ENCODE measurements at places on chromosomes 7 and 10.

DNA sequence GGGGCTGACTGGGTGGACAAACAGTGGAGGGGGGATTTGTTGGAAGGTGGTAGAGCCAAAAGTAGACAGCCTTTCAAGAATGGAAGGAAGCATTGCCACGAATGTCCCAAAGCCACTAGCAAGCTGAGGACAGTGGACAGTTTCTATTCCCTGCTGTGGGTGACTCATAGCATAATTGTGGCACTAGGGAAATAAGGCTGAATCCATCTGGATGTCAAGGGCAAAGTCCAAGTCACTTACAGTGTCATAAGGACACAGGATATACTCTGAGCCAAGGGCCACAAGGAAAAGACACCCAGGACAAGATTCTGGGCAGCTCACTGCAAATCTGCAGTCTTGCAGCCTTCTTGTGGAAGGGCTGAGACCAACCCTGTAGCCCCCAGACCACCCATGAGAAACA, 79.7 kb downstream of the FRMPD2 start:
- H3K27me3 ChIP-seq = no peaks in the 10 kb centered on the region
- H3K36me3 ChIP-seq = no peaks in the 10 kb centered on the region
- no peak for DNase-seq
- H3K4me3 ChIP-seq = no peak overlapping the region
- no peak overlapping the region for H3K27ac ChIP-seq

DNA sequence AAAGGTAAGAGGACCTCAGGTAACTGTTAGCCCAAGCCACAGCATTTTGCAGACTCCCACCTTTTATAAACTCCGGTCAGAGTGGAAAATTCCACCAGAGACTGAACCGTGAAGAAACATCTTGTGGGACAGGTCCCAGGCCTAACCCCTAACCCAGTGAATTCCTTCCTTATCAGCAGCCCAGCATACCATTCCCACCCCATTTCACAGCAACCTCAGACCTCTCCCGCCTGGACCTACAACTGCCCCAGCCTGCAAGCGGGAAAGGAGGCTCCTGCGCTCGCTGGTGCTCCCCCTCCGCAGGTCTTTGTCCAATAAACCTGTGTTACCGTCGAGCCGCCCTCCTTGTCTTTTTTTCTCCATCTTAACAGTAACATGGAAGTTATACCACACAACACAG, 736.6 kb downstream of the MAGI2 start:
- no peaks in the 10 kb centered on the region for H3K27me3 ChIP-seq
- no peak for DNase-seq
- no peaks in the 10 kb centered on the region for H3K36me3 ChIP-seq
- no peak overlapping the region for H3K27ac ChIP-seq
- H3K4me3 ChIP-seq = no peak overlapping the region

GRCh38 chr10:103542764-103543616, 49.5 kb downstream of the NEURL1 start:
- H3K4me3 ChIP-seq = peak overlapping the region; percentile 46
- no peaks in the 10 kb centered on the region for H3K27me3 ChIP-seq
- peak; percentile 62 for DNase-seq
- no peak overlapping the region for H3K27ac ChIP-seq

DNA sequence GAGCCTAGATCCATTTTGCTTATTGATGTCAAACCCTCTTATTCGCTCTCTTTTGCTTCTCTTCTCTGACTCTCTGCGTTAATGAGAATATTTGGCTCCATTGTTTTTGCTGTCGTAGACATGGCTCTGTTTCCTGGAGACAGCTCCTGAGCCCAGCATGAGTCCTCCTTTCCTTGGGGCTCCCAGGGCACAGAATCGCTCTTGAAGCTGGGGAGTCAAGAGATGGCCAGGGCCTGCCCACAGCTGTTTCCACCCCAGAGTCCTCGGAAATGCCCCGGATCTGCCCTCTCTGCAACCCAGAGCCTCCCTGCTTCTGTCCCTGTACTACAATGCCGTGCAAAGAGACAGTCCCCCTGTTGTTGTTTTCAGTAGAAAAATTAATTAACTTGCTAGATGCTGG, 566.7 kb upstream of the FOXK1 start:
- no peaks in the 10 kb centered on the region for H3K27me3 ChIP-seq
- H3K27ac ChIP-seq = no peak overlapping the region
- H3K36me3 ChIP-seq = peaks cover 17% of the 10 kb centered on the region

DNA sequence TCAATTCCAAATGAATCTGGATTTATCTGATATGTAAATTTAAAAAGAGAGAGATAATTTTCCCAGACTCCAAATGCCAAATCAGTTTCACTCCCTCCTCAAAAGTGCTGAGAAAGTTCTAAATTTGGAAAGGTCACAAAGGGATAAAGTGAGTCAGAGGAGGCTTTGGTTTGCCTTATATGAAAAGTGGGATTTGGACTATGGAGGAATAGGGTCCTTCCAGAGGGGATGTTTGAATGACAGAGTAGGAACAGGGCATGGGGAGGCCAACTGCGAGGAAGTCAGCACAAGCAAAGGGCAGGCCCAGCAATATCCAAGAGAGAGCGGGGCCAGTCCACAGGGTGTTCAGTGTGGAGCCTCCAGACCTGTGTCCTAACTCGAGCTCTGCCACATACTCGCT, 9.8 kb upstream of the FAS start:
- peak overlapping the region; percentile 94 for H3K27ac ChIP-seq
- no peaks in the 10 kb centered on the region for H3K27me3 ChIP-seq
- H3K36me3 ChIP-seq = no peaks in the 10 kb centered on the region
- DNase-seq = no peak
- peaks cover 58% of the 10 kb centered on the region for H3K4me1 ChIP-seq
- peak overlapping the region; percentile 9 for H3K4me3 ChIP-seq

DNA sequence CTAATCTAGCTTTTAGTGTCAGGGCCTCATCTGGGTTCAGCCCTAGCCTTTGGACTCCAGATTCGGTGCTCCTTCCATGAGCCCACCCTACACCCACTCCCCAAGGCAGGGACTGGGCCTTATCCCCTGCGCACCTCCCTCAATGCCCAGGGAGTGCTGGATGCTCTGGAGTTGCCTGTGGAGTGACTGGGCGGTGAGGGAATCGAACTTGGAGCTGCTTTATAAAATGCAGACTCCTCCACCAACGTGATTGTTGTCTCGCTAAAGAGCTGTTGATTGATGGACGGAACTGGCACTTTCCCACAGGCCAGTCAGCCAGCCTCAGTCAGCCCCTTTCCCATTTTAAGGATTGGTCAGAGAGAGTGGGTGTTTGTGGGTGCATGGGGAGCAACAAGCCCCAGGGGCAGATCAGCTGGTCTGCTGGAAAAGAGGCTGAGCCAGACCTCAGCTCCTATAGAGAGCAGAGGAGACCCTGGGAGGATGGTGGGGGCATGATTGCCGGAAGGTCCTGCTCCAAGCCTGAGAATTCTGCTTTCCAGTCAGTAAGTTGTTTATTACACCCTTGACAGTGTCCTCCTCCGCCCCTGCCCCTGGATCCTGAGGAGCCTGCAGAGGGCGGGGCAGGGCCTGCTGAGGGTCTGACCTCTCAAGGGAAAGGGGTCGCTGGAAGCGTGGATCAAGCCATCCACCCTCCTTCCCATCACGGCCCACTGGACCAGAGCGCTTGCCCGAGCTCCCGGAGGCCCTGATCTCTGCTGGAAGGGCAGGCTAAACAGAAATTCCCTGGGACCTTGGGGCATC, 16.7 kb downstream of the UNC5B start:
- peaks cover 4% of the 10 kb centered on the region for H3K4me1 ChIP-seq
- no peaks in the 10 kb centered on the region for H3K27me3 ChIP-seq

DNA sequence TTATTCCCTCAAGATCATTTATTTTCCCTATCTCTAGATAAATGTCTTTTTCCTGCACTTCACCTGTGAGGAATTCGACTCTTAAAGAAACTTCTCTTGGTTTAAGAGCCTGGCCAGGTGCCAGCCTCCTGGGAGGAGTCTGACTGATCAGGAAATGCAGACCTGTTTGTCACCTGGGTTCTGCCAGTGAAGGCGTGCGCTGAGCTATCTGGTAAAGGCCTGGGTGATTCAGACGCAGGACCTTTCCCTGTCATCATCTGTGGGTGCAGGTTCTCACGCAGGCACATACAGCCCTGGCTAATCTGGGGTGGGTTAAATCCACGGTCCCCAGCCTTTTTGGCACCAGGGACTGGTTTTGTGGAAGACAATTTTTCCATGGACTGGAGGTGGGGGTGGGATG, 65.3 kb upstream of the AQP1 start:
- no peak for DNase-seq
- H3K27me3 ChIP-seq = no peaks in the 10 kb centered on the region
- H3K4me3 ChIP-seq = no peak overlapping the region
- H3K36me3 ChIP-seq = no peaks in the 10 kb centered on the region
- H3K27ac ChIP-seq = peak overlapping the region; percentile 91

GRCh38 chr7:102993718-102994029, 80.9 kb downstream of the LRRC17 start:
- H3K27me3 ChIP-seq = no peaks in the 10 kb centered on the region
- H3K4me3 ChIP-seq = no peak overlapping the region
- no peak for DNase-seq
- peaks cover 41% of the 10 kb centered on the region for H3K4me1 ChIP-seq
- H3K27ac ChIP-seq = peak overlapping the region; percentile 92

DNA sequence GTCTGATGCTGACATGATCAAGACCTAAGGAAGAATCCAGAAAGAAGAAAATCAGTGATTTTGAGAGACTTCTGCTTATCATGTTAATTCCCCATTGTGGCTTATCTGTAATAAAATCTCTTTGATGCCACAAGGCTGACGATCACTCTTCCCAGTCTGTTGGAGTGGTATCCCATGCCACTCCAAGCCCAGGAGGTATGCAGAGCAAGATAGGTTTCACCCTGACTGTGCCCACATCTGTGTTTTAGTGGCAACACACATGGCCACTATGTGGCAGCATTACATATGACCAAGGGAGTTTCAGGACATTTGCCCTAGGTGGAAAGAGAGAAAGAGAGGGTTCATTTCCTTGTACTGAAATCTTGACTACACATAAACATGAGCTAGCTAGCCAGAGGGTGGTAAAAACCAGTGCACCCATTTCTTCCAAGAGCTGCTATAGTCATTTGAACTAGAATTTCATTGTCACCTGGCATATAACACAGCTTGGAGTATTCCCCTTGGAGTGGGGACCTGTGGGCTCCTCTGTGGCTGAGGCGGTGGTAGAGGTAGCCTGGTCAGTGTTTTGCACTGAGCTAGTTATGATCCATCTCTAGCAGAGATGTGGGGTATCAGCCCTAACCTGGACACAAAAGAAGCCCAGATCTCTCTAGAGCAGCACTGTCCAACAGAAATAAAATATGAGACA, 20.8 kb downstream of the LAMB4 start:
- H3K4me3 ChIP-seq = no peak overlapping the region
- no peaks in the 10 kb centered on the region for H3K36me3 ChIP-seq
- H3K4me1 ChIP-seq = no peaks in the 10 kb centered on the region
- no peak for DNase-seq

GRCh38 chr7:87512906-87513305, 37.4 kb upstream of the ABCB4 start:
- H3K36me3 ChIP-seq = no peaks in the 10 kb centered on the region
- no peak overlapping the region for H3K4me3 ChIP-seq
- H3K4me1 ChIP-seq = no peaks in the 10 kb centered on the region
- no peak for DNase-seq

- no peaks in the 10 kb centered on the region for H3K36me3 ChIP-seq
- peak; percentile 13 for DNase-seq
- H3K4me1 ChIP-seq = no peaks in the 10 kb centered on the region
- H3K27me3 ChIP-seq = no peaks in the 10 kb centered on the region
These were observed 407.8 kb upstream of the FOXK1 start for GRCh38 chr7:4274286-4274685.

DNA sequence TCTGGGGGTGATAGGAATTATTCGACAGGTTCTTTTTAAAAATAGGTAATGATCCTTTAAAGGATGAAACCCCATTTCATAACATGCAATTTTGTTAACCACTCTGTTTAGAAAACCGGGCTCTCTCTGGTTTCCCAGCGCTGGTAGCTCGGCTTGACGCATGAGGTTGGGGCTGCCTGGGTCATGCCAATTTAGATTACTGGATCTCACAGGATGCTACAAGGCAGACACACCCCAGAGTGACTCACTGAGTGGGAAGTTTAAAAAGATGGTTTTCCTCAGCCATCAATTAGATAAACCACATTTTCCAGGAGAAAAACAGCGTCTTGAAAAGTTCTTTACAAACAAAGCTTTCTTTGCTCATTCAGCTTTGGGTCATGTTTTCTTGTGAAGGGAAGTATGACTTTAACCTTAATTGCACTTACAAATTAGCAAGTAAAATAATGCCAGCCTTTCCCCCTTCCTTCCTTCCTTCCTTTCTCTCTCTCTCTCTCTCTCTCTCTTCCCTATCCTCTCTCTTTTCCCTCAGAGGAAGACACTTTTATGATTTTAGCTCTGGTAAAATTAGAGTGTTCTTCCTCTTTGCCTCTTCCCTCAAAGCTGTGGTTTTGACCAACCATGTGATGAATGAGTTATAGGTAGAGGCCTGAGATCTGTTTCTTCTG, 99.8 kb downstream of the EPDR1 start:
- DNase-seq = no peak
- H3K4me3 ChIP-seq = no peak overlapping the region
- H3K27me3 ChIP-seq = no peaks in the 10 kb centered on the region
- H3K4me1 ChIP-seq = no peaks in the 10 kb centered on the region

DNA sequence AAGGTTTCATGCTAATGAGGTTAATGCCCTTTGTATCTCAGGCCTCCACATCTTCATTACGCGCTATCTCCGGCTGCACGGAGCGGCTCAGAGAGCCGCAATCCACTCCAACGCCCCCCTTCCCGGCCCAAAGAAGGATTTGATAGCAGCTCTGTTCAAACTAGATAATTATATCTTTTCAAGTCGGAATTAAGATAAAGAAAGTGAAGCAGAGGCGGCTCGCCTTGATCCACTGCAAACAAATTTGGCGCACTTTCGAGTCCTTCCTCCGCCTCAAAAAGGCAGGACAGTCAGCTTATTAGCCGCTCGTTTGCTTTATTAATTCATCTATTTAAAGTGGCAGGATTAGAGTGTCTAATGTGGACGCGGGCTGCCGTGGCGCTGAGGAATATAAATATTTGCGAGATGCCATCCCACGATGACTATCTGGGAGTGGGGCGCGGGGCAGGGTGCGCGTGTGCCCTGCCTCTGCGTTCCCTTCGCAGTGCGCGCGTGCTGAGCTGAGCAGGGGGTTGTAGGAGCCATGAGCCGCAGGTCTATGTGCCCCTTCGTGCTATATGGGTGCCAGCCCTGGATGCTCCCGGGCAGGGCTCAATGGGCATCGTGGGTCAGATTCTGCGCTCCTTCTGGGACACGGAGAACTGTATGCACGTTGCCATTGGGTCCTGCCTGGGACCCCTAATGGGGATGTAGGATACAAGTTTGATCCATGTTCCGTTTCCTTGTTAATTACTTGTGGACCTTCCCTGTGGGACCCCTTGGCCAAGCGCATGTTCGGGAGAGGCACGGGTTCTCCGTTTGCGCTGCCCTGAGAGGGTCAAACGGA, 9.0 kb downstream of the EMX2 start:
- no peak overlapping the region for H3K4me3 ChIP-seq
- H3K36me3 ChIP-seq = no peaks in the 10 kb centered on the region
- peaks cover 2% of the 10 kb centered on the region for H3K4me1 ChIP-seq
